ENCODE measurements at places on chromosomes 2 and 18. TPM values are rescaled to one million over a fixed set of nuclear protein-coding genes. Genes with fewer than 3 reads are reported as not detected.

Gene CRYBA2
- not detected for total RNA-seq

Gene GULP1
- total RNA-seq = 70.1 TPM

Gene MFF
- 72.5 TPM for total RNA-seq

Gene SUMO1
- 68.9 TPM for total RNA-seq

Gene ACADL
- 32.4 TPM for total RNA-seq

Gene HMSD
- total RNA-seq = 7.8 TPM

Gene OXER1
- 2.8 TPM for total RNA-seq

Gene PROM2
- 3.0 TPM for total RNA-seq

Gene GRP
- not detected for total RNA-seq

Gene STAMBP
- 41.5 TPM for total RNA-seq

Gene HTRA2
- total RNA-seq = 34.5 TPM

Gene MFSD2B
- total RNA-seq = 0.67 TPM

Gene MEIS1
- total RNA-seq = 18.0 TPM

Gene RNF152
- 13.3 TPM for total RNA-seq

Gene ABHD1
- 3.6 TPM for total RNA-seq
